Astrocyte of the spinal cord (primary cell): ENCODE measurements at places on chromosomes 1 and 21.

DNA sequence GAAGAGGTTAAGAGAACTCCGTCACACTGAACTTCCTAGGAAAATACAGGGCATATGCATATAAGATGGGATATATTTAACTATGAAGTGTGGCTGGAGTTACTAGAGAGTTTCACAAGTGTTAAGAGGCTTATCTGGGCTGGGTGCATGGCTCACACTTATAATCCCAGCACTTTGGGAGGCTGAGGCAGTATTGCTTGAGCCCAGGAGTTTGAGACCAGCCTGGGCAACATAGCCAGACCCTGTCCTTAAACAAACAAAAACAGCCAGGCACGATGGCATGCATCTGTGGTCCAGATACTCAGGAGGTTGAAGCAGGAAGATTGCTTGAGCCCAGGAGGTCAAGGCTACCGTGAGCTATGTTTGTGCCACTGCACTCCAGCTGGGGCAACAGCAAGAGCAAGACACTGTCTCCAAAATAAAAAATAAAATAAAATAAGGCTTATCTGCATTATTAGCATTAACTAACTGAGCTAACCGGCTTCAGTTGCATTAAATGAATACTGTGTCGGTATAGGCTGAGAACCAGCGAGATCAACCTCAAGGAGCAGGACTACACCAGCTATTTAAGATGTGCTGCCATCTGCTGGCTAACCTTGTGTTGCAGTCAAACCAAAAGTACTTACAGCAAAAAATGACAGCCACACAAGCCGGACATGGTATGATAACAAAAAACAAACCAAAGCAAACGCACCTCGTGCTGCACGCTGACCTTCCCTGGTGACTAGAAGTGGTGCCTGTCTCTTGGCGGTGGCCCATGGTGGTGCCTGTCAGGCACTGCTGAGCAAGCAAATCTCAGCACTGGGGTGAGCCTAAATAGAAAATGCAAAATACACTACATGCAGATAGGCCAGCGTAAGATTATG, 19.7 kb upstream of the RBBP5 start:
- peak; percentile 81 for DNase-seq

DNA sequence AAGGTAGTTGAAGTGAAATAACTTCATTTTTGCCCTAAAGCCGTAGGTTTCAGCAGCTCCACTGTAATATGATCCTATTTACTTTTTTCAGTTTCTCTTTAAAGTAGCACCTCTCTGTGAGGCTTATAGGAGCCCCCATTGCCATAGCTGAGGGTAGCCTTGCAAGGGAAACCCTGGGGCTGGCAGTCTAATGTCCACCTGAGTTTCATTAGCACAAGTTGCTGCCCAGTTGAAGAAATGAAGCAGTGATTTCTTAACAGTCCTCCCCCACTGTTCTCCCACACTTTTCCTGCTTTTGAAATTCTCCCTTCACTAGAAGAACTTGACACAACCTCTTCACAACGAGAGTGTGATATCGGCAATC, 1.5 kb downstream of the HMCN1 start:
- DNase-seq = peak; percentile 46

DNA sequence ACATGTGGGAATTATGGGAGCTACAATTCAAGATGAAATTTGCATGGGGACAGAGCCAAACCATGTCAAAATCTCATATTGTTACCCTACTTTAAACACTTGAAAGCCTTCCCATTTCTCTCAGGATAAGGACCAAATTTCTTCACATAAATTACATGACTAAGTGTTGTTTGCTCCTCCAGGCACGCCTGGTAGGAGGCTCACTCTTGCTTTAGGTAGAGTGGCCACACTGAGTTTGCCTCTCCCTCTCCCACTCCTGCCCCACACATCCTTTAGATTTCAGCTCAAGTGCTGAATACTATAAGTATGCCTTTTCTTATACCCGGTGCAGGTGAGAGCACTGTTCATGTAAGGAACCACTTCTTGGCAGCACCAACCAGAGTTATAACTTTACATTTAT, 279.1 kb downstream of the DNM3 start:
- DNase-seq = no peak

- no peak for DNase-seq
Observed at GRCh38 chr1:201186192-201186591, 4.4 kb upstream of the IGFN1 start.

GRCh38 chr1:91189096-91189495, 167.3 kb upstream of the ZNF644 start:
- DNase-seq = no peak

DNA sequence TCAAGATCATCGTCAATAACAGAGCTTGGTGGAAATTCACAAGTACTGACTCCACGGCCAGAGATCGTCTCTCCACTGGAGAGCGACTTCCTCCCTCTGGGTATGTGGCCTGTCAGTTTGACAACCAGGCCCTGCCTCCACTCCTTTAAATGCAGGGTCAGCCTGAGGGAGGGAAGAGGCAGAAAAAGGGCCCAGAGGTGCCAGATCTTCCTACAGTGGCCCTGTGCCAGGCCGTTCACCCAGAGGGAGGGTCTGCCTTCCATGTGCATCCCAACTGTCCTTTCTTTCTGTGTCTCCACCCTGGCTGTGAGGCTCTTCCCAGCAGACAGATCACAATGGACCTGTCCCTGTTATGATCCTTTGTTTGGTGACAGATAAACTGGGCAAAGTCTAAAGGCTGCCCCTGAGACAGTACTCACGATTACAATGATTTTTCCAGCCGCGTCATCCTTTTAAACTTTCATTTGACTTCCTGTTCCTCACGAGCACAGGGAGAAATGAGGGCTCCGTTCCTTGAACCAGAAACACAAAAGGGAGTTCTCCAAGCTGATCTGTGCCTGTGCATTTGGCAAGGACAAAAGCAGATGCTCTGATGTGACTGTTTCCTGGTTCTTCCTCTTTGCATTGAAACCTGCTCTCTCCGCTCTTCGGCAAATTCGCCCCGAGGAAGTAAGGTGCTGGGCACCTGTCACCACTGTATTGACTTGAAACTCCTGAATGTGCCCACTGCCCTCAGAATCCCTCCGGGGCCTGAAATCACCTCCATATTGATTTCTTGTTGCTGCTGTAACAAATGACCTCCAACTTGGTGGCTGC, 126.7 kb downstream of the PGBD5 start:
- DNase-seq = no peak

DNA sequence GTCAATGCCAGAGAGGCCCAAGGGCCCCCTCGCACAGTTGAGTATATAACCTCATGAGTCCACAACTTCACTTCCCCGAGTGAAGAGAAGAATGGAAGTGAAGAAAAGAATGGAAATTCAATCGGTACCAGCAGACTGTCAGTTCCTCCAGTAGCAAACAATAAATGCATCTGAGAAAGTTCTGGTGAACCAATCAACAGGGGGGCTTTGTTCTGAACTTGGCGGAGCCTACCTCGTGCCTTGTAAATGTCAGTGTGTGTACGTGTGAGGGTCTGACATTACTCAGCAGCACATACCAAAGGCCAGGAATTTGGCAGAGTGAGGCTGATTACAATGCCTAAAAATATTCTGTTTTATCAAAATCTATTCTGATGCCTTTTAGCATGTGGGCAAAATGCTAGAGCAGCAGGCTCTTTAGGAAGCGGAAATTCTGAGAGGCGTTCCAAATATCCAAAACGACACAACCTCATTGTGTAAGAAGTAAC, 238.5 kb downstream of the LTN1 start:
- peak; percentile 67 for DNase-seq

DNA sequence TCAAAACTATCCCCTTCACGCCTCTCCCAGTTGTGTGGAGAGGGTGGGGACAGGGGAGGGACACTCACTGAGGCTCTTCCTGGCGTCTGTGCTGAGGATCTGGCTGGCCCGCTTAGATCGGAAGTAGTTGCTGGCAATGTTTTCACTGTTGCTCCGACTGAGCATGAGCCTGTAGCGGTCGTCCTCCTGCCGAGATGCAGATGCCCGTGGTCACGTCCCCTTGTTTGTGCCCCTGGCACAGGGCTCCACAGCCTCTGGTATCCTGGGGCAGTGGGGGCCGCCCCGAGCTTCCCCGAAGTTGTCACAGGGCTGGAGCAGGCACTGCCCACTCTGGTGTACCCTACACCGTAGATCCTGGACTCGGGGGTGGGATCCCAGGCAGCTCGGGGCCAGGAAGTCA, 5.0 kb upstream of the DDOST start:
- DNase-seq = no peak

- DNase-seq = no peak
Observed at GRCh38 chr21:33840771-33841170, 74.8 kb downstream of the ATP5PO start.

- DNase-seq = no peak
Observed at GRCh38 chr1:44693159-44693558, 18.6 kb downstream of the ARMH1 start.

DNA sequence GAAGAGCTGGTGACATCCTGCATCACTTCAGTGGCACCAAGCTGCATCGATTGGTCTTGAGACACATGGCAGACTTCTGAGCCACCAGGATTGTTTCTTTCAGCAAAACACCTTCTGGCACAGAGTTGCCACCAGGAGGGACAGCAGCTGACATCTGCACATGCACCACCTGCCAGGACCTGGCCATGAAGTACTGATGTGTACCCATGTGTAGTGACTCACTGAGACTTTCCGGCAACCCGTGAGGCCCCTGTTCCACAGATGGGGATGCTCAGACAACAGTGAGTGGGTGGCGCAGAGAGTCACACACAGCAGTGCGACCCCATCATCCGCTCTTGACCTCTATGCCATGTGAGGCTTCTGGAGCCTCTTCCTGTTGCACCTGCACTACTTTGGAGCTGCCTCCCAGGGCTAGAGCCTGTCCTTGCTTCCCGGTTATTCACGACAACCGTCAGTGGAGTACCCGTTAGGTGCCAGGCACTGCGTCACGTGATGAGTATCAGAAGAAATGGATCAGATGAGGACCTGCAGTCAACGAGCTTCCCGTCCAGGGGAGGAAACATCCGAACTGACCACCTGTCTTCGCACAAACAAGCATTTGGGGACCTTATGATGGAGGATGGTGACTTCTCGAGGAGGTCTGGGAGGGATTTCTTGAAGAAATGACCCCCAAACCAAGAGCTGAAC, 80.5 kb upstream of the VAMP3 start:
- DNase-seq = no peak

DNA sequence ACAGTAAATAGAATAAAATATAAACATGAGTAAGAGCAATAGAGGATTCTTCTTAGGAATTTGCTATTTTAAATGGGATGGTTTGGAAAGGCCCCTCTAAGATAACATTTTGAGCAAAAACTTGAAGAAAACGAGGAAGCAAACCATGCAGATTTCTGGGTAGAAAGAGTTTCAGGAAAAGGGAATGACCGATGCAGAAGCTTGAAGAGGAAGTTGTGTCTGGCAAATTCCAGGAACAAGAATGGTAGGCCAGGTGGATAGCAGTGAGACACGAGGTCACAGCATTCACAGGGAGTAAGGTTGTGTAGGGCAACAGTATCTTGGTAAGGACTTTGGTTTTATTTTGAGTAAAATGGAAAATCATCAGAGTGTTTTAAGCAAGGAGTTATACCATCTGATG, 108.9 kb downstream of the PEX14 start:
- no peak for DNase-seq

DNA sequence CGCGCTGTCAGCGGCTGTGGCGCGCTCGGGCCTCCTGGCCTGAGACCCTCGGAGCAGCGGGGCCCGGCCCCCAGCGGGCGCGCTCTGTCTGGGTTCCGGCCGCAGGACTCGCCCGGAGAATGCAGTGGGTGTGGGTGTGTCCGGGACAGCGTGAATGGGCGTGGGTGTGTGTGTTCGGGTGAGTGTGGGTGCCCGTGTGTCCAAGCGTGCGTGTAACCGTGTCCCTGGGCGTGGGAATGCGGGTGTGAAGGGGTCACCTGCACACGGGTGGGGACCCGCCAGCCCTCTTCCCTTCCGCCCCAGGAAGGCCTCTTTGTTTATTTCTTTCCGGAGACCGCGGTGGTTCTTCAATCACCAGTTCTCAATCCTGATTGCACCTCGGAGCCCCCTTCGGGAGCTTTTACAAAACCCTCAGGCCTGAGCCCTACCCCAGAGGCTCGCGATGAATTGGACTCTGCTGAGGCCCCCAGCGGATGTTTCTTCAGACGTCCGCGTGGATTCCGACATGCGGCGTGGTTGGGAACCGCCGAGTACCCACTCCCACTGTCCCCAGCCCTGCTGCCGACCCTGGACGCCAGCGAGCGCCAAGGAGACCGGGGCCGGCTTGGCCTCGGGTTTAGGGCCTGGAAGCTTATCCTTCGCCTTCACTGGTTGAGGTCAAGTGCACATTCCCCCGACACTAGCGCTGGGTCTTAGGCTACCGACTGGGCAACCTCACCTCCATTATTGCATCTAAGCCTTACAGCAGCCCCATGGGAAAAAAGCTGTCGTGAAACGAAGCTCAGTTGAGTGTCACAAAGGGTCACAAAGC, 19.3 kb downstream of the SERTAD4 start:
- no peak for DNase-seq

DNA sequence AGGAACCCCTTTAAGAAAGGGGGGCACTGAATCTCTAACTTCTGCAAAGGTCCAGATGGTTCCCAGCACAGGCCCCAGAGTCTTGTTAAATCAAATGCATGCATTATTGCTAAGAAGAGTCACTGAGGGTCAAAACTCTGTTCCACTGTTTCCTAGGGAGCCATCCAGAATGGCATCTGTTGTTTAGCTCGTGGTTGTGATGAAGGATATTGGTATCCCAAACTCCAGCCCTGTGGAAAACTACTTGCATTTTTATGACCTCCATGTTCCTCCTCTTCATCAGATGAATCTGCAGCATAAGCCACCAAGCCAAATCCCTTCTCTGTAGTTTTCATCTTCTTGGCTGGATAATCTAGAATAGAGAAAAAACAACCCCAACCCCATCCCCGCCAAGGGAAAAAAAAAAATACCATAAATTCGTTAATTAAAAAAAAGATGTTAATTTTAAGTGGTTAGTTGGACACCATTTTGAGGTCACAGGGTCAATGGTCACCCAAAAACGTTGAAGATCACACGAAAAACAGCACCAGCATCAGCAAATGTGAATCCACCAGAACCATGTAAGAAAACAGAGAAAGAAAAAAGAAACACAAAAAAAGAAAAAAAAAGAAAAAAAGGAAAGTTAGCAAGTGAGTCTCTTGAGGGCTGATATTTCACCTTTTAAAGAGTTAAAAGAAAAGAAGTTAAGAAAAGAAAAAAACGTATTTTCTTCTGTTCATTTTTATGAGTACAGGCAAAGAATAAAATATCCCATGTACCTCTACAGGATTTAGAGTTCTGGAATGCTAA, 3.0 kb upstream of the RIT1 start:
- DNase-seq = peak; percentile 26

GRCh38 chr1:243487036-243487648, 231.3 kb downstream of the SDCCAG8 start:
- no peak for DNase-seq
